ENCODE measurements at places on chromosomes 2 and 18. TPM values are rescaled to one million over a fixed set of nuclear protein-coding genes. Genes with fewer than 3 reads are reported as not detected.

GRCh38 chr2:75200140-75201096 lies 1.1 kb upstream of the TACR1 start:
- H3K27ac ChIP-seq = no peak overlapping the region
- H3K4me1 ChIP-seq = peaks cover 3% of the 10 kb centered on the region
- DNase-seq = peak; percentile 53
- peak overlapping the region; percentile 87 for H3K4me3 ChIP-seq
- peaks cover 36% of the 10 kb centered on the region for H3K27me3 ChIP-seq

Gene MTHFD2
- 186 TPM for total RNA-seq

- DNase-seq = peak; percentile 17
- H3K36me3 ChIP-seq = peaks cover 30% of the 10 kb centered on the region
- H3K27me3 ChIP-seq = no peaks in the 10 kb centered on the region
- no peak overlapping the region for H3K4me3 ChIP-seq
Measured at GRCh38 chr2:111167076-111167862, 46.6 kb downstream of the BCL2L11 start.

Gene NOL4
- total RNA-seq = 0.74 TPM

Gene MAP3K20
- total RNA-seq = 9.2 TPM

DNA sequence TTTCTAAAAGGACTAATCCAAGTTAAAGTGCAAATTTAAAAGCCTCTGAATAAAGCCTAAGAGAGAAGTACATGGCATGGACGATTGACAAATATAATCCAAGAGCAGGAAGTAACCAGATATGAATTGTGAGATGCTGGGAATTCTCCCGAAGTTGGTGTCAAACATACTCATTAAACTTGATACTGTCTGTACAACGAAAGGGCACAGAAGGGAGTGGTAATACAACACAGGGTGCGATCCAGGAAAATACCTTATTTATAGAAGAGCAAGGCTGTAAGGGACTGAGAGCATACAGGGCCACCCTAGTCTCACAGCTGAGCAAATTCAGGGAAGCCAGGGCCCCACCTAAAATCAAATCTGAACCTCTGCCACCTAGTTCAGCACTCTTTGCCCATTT lies 41.6 kb downstream of the SEMA4F start:
- H3K27me3 ChIP-seq = no peaks in the 10 kb centered on the region
- H3K4me3 ChIP-seq = no peak overlapping the region
- no peak overlapping the region for H3K27ac ChIP-seq
- H3K36me3 ChIP-seq = no peaks in the 10 kb centered on the region

- no peaks in the 10 kb centered on the region for H3K27me3 ChIP-seq
- H3K4me1 ChIP-seq = peaks cover 5% of the 10 kb centered on the region
- peak; percentile 70 for DNase-seq
- peaks cover 7% of the 10 kb centered on the region for H3K36me3 ChIP-seq
- no peak overlapping the region for H3K27ac ChIP-seq
Measured at GRCh38 chr18:4106407-4107033, 348.6 kb downstream of the DLGAP1 start.

Gene CRYGA
- total RNA-seq = not detected

Gene STARD6
- total RNA-seq = not detected

DNA sequence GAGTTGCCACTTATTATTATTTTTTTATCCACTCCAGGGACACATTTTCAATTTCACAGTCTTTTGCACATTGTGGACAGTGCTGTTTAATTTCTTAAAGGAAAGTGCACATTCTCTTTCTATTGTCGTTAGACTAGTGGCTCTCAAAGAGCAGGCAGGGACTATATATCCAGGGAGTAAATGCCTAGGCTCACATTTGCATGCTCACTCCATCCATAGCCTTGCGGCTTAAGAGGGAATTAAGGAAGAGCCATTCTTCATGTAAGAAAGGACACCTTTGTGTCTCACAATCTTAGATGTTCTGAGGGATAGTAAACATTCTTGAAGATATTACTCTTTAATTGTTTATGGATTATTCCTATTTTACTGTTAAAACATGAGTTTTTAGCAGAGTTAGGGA lies 70.8 kb downstream of the FIGN start:
- no peak overlapping the region for H3K4me3 ChIP-seq
- peaks cover 11% of the 10 kb centered on the region for H3K36me3 ChIP-seq
- H3K4me1 ChIP-seq = no peaks in the 10 kb centered on the region
- no peak for DNase-seq
- no peaks in the 10 kb centered on the region for H3K27me3 ChIP-seq

GRCh38 chr18:10128921-10129501 lies 215.2 kb downstream of the VAPA start:
- H3K4me3 ChIP-seq = no peak overlapping the region
- no peak overlapping the region for H3K27ac ChIP-seq
- H3K27me3 ChIP-seq = no peaks in the 10 kb centered on the region
- H3K36me3 ChIP-seq = no peaks in the 10 kb centered on the region
- H3K4me1 ChIP-seq = 0 out of 2 replicates have a peak, but pooled peaks cover 5% of the 10 kb centered on the region

DNA sequence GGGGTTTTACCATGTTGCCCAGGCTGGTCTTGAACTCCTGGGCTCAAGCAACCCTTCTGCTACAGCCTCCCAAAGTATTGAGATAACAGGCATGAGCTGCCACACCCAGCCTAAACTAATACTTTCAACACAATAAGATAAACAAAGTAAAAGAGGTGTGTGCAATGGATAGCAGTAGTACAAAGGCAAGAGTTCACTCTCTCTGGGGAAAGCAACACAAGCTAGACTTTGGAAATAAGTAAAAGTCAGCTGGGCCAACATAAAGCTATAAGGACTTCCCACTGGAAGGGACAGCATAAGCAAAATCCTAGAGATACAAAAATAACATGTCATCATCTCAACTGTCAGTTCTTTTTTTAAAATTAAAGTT lies 5.2 kb upstream of the NOSTRIN start:
- no peaks in the 10 kb centered on the region for H3K36me3 ChIP-seq
- H3K4me1 ChIP-seq = peaks cover 22% of the 10 kb centered on the region
- no peak for DNase-seq
- H3K27me3 ChIP-seq = no peaks in the 10 kb centered on the region

DNA sequence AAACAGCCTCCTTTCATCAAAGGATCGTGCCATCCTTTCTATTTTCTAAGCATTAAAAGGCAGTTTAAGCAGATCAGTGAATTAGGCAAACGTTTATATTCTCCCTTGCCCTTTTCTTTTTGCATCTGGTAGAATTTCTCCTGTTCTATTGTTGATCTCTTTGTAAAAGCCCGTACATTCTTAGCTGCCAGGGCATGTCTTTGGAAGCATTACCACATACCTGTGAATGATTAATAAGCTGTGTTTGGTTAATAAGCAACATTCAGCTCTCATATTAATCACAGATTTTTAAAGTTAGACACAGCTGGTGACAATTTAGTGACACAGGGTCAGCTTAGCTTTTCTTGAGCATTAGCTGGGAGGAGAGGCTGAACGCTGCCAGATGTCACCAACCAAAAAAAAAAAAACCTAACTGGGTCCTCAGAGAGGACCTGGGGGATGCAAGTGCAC lies 33.8 kb upstream of the CYP1B1 start:
- no peak overlapping the region for H3K27ac ChIP-seq
- peaks cover 21% of the 10 kb centered on the region for H3K36me3 ChIP-seq
- H3K4me1 ChIP-seq = peaks cover 11% of the 10 kb centered on the region
- H3K27me3 ChIP-seq = no peaks in the 10 kb centered on the region

DNA sequence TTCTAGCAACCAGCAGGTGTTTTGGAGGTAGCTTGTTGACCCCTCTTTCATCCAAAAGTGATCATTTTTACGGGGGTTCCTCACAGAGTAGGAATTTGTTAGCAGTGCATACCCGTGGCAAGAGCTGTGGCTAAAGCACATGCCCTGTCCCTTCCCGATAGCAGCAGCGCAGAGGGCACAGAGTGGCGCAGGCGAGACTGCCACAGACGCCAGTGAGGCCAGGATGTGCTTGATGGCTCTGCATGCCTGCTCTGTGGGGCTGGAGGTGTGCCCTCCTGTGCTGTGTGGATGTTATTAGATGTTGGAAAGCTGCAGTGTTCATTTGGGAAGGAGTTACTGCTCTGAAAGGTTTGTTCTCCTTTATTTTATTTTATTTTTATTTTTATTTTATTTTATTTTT lies 153.6 kb downstream of the FAM210A start:
- no peak for DNase-seq
- H3K4me3 ChIP-seq = no peak overlapping the region
- no peak overlapping the region for H3K27ac ChIP-seq

Gene BOLL
- not detected for total RNA-seq

GRCh38 chr2:237258116-237258515 lies 155.8 kb downstream of the COL6A3 start:
- DNase-seq = peak; percentile 42
- no peak overlapping the region for H3K4me3 ChIP-seq
- no peak overlapping the region for H3K27ac ChIP-seq
- no peaks in the 10 kb centered on the region for H3K4me1 ChIP-seq
- H3K36me3 ChIP-seq = no peaks in the 10 kb centered on the region

Gene CHRNG
- total RNA-seq = not detected

Gene FN1
- 56.0 TPM for total RNA-seq

Gene LINC00305
- total RNA-seq = not detected

Gene ITGA4
- 1.3 TPM for total RNA-seq

DNA sequence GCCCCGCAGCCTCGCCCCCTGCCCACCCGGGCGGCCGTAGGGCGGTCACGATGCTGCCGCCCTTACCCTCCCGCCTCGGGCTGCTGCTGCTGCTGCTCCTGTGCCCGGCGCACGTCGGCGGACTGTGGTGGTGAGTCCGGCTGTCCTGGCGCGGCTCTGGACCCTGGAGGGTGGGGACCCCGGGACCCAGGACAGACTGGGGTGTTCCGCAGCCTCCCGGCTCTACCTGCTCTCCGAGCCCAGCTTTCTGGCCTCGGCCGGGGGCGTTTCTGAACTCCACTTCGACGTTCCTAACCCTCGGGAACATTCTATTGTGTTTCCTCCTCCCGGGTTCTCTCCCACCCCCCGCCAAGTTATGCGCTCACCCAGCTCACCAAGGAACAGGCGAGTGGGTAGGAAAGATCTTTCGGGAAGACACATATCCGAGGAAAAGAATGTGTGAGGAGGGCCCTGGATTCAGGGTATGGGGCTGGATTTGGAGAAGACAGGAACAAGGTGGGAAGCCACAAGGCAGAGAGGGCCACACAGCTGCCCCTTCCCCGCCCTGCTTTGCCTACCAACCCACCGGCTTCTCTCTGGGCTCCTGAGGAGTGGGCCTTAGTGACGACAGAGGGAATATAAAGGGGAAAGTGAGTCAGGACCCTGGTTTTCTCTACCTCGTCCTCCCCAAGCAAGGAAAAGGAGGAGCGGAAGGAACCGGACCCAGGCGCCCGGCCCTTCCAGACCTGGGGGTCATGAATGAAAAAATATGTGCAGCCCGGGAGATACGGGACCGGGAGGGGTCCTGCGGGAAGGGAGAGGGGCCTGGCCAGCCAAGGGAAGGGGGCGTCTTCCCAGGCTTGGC lies 605 bp downstream of the WNT6 start:
- H3K36me3 ChIP-seq = no peaks in the 10 kb centered on the region
- H3K27ac ChIP-seq = no peak overlapping the region
- no peak for DNase-seq

GRCh38 chr2:99692785-99693184 lies 203.0 kb upstream of the REV1 start:
- H3K27me3 ChIP-seq = no peaks in the 10 kb centered on the region
- H3K36me3 ChIP-seq = no peaks in the 10 kb centered on the region
- no peaks in the 10 kb centered on the region for H3K4me1 ChIP-seq
- H3K27ac ChIP-seq = no peak overlapping the region
- DNase-seq = peak; percentile 39
- no peak overlapping the region for H3K4me3 ChIP-seq

GRCh38 chr18:24031916-24032315 lies 17.4 kb downstream of the TTC39C start:
- H3K27ac ChIP-seq = no peak overlapping the region
- H3K4me3 ChIP-seq = no peak overlapping the region
- H3K36me3 ChIP-seq = no peaks in the 10 kb centered on the region
- no peak for DNase-seq
- no peaks in the 10 kb centered on the region for H3K27me3 ChIP-seq

DNA sequence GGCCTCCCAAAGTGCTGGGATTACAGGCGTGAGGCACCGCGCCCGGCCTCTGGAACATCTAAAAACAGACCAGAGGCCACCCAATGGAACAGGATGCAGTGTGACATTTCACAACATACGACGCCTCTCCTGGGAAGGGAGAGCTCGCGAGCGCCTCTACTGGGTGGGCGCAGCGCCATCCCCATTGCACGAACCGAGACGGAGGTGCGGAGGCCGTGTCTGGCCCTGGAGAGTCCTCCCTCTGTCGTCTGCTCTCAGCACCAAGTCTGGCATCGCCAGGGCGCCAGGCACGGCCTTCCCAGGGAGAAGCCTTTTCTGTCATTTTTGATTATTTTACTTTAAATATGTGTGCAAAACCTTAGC lies 9.4 kb upstream of the GBX2 start:
- peaks cover 35% of the 10 kb centered on the region for H3K27me3 ChIP-seq
- DNase-seq = peak; percentile 89
- peak overlapping the region; percentile 61 for H3K4me3 ChIP-seq
- no peaks in the 10 kb centered on the region for H3K36me3 ChIP-seq

- no peak overlapping the region for H3K4me3 ChIP-seq
- H3K27ac ChIP-seq = no peak overlapping the region
- no peaks in the 10 kb centered on the region for H3K4me1 ChIP-seq
- H3K36me3 ChIP-seq = peaks cover 48% of the 10 kb centered on the region
- no peaks in the 10 kb centered on the region for H3K27me3 ChIP-seq
Measured at GRCh38 chr2:215371915-215372897, 60.3 kb downstream of the ATIC start.

DNA sequence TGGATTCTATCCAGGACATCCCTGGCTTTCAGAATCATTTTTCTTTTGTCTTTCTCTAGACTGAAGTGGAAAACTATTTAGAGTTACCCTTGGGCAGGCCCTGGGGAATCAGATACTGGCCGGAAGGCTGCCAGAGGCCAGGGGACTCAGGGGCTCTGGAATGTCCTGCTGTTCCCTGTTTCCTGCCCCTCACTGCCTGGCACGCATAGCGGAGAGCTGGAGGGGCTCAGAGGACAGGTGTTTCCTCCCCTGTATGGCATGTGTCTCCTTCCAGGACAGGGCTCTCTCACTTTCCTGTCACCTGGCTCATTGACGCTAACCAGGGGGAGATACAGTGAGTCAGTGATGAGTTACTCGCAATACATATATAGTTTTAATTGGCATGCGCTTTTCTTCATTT lies 38.8 kb downstream of the DYSF start:
- no peaks in the 10 kb centered on the region for H3K27me3 ChIP-seq
- no peak for DNase-seq
- no peaks in the 10 kb centered on the region for H3K36me3 ChIP-seq
- peaks cover 7% of the 10 kb centered on the region for H3K4me1 ChIP-seq
- H3K27ac ChIP-seq = no peak overlapping the region

- H3K27ac ChIP-seq = no peak overlapping the region
- no peak overlapping the region for H3K4me3 ChIP-seq
- H3K27me3 ChIP-seq = no peaks in the 10 kb centered on the region
- no peaks in the 10 kb centered on the region for H3K4me1 ChIP-seq
- no peak for DNase-seq
Measured at GRCh38 chr2:228378696-228379425, 197.4 kb upstream of the SPHKAP start.

DNA sequence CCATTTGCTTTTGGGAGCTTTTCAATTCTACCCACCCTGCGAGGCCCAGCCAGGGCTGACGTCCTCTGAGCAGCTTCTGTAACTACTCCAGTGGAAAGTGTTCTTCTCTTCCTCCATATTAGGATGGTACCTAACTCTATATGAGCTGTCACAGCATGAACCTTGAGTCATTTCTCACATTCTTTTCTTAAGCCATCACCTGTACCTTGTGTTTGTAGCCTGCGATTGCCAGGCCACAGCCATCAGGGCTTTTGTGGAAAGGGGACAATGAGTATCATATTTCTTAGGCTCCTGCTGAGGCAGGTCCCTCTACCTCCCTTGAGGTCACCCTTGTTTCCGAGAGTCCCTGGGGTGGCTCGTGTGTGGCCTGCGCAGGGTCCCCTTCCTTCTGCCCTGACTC lies 144.5 kb upstream of the DLX2 start:
- H3K4me3 ChIP-seq = no peak overlapping the region
- no peaks in the 10 kb centered on the region for H3K36me3 ChIP-seq
- no peak for DNase-seq
- H3K4me1 ChIP-seq = peaks cover 5% of the 10 kb centered on the region
- no peaks in the 10 kb centered on the region for H3K27me3 ChIP-seq

Gene HSBP1L1
- total RNA-seq = 0.46 TPM

Gene DES
- 3.0 TPM for total RNA-seq

Gene OXER1
- total RNA-seq = 1.6 TPM

Data from H9 (cell line).